ENCODE measurements at places on chromosomes 6 and 20.

DNA sequence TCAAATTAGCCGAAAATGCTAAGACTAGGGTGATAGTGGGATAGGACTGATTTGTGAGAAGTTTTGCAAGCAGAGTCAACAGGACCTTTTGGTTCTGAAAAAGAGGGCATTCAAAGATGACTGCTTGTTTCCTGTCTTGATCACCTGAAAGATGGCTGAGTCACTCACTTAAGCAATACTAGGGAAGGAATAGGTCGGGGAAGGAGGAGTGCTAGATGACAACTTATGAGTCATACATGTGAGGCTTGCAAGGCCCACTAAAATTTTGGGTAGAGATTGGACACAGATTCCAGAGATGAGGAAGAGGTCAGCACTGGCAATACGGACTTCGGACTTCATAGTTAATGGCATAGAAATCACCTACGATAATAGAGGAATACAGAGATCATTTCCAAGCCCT is 89.2 kb downstream of the FAM83B start:
- DNase-seq = no peak

DNA sequence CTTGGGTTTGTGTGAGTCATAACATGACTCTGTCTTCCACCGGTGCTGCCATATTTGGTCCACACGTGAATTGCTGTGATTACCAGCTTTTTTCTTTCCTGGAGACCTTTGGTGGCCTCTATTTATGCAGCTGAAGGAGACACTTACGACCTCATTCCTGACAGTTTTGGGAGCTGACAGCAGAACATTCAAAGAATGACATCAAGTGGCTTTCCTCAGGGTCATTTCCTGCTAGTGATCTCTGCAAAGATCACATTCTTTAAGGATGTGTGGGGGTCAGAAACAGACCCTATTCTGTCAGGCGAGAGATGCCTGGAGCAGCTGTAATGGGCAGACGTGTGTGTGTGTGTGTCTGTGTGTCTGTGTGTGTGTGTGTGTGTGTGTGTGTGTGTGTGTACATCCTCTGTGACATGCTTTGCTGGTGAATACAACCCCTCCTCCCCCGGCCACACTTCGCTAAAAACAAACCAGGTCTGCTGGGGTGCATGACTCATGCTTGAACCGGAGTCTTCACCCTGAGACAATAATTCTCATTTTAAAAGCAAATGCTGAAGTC is 115.6 kb downstream of the TMEM170B start:
- no peak for DNase-seq

DNA sequence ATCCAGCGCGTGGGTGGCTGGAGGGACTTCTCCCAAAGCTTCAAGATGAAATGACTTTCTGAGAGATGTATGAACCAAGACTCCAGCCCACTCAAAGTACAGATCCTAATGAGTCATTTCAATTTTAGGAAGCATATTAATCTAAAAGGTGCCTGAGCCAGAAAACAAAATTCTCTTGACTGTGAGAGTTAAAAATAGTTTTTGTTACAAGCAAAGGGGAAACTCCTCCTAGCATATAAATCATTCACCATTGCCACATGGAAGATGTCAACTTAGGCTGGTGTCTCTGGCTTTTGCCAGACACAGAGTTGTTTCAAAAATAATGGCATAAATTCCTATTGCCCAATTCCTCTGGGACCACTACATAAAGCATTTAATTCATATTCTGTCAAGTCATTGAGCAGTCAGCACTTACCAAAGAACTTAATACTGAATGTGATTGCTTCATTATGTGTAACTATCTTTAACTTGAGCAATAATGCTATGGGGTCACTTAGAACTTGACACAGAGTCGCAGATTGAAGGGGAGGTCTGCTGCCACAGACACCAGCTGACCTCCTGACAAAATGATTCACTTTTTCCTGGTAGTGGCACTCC is 280.6 kb downstream of the SLC35F1 start:
- DNase-seq = no peak

DNA sequence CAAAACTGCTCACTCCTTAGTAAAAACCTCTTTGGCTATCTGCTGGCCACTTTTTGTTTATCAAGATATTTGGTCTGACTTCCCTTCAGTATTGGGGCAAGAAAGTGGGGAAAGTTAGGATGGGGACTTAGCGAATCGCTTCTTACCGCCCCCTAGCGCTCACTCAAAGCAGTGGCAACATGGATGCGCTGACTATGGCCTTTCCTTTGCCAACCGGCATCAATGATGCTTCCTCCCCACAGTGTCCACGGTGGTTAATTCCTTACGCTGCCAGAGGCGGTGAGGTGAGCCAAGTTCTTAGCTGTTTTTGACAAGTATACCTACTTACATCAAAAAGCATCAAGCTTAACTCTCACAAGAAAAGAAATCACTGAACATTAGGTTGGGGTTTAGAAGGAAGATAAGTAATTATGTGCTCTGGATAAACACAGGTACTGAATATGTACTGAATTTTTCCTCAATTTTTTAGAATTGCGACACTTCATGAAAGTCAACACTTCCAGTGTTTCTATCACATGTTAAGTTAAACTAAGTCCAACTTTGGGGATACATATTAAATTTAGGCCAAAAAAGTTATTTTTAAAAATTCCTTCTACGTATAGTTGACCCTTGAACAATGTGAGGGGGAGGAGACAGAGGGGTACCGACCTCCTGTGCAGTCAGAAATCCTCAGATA is 86.7 kb downstream of the GMDS start:
- no peak for DNase-seq

GRCh38 chr6:43773980-43774775 is 4.2 kb downstream of the VEGFA start:
- no peak for DNase-seq

- DNase-seq = no peak
Observed at GRCh38 chr6:101401171-101401570, 7.7 kb downstream of the GRIK2 start.

DNA sequence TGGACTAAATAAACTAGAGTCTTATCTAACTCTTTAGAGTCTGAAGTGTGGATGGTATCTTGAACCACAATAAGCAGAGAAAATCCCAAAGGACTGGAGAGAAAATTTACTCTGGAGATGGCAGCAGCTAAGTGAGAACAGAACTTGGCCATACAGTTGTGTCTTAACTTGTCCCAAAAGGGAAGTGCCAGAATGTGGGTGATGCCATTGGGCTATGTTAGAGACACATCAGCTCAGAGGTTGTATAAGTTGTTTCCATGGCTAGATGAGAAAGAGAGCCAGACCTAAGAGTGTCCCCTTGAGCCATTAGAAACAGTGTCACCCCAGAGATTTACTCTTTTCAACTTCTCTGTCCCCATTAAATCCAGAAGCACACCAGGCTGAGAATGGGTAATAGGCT is 36.2 kb downstream of the FOXO3 start:
- no peak for DNase-seq

DNA sequence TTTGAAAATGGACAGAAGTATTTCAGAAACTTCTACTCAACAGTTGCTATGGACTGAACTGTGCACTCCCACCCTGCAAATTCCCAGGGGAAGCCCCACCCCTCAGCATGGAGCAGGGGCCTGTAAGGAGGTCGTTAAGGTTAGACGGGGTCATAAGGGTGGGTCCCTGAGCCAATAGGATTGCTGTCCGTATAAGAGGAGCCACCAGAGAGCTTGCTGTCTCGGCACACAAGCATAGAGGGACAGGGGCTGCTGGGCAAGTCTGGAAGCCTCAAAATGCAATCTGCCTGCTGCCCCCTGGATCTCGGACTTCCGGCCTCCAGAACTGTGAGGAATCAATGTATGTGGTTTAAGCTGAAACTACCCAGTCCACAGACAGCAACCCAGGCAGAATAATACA is 37.4 kb upstream of the AFDN start:
- DNase-seq = no peak

DNA sequence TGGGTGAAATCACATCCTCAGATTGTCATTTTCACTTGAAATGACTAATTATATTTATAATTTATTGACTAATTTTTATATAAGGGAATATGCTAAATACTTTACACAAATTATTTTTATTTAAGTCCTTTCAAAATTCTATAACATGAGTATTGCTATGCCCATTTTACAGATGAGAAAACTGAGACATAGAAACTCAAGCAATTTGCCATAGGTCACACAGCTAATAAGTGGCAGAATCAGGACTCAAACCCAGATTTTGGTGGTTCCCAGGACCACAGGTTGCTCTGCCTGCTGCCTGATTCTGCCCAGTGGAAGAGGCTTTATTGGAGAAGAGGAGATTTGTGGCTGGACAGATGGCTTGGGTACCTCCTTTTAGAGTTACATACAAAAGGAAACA is 4.9 kb downstream of the ALDH8A1 start:
- no peak for DNase-seq

- no peak for DNase-seq
Observed at GRCh38 chr6:101445527-101445926, 52.0 kb downstream of the GRIK2 start.

GRCh38 chr6:36353411-36353915 is 16.8 kb upstream of the BNIP5 start:
- DNase-seq = no peak

GRCh38 chr20:51562332-51563173 is 20.0 kb upstream of the NFATC2 start:
- no peak for DNase-seq

DNA sequence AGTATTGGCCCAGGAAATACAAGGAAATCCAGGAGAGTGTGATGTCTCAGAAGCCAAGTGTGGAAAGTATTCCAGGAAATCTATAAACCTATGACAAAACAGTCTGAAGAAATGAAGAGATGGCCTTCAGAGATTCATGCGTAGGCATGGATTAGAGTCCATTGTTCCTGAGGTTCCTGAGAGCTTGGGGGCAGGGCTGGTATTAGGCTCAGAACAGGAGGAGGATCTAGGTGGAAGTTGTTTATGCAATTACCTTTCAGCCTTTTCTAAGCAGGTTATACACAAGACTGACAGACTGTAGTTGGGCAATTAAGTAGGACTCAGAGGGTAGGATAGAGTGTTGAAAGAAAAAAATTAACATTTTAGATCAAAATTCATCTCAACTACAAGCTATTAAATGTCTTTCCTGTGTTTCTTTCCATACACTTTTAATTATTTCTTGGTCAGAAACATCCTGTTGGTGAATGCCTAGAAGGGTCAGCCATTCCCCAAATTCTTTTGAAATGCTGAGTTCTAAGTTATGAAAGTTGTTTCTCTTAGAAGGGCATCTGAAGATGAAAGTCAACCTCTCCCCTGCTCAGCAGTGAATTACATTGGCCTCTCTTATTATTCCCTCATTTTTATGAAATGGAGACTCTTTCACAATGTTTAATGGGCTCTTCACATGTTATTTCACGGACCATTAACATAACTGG is 201.2 kb upstream of the MYLIP start:
- DNase-seq = no peak

GRCh38 chr6:149012040-149012545 is 265.3 kb downstream of the UST start:
- DNase-seq = no peak

GRCh38 chr20:10315138-10315537 is 96.5 kb downstream of the SNAP25 start:
- no peak for DNase-seq

DNA sequence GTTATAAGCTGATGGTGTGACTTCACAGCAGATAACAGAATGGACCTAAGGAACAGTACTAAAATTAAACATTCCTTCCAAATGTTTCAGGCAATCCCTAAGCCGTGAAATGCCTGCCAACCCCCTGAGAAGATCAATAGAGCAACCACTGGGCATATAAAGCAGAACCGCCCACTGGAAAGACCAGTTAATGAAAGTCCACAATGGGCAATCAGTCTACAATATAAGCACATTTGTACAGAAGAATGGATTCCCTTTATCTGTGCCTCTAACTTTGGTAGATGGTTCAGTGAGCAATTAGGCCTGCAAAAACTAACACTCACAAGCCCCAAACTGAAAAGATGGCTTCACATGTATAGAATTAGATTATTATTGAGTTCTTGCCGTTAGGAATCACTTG is 286.6 kb downstream of the UBE3D start:
- DNase-seq = no peak

DNA sequence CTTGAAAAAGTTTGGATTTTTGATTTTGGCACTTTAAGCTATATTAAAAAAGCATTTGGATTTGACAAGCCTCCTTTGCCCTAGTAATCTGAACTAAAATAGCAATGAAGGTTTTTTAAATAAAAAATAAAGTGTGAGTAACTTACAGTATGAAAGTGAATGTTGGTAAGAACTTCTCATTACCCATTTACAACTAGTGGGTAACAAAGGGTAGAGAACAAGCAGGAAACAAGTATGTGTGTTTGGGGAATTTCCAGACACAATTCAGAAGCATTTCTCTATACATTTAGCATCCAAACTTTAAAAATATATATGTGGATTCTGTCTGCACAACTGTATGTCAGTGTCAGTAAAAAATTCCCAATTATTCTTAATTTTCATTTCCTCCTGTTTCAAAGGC is 2.9 kb downstream of the TMEM30A start:
- DNase-seq = no peak

DNA sequence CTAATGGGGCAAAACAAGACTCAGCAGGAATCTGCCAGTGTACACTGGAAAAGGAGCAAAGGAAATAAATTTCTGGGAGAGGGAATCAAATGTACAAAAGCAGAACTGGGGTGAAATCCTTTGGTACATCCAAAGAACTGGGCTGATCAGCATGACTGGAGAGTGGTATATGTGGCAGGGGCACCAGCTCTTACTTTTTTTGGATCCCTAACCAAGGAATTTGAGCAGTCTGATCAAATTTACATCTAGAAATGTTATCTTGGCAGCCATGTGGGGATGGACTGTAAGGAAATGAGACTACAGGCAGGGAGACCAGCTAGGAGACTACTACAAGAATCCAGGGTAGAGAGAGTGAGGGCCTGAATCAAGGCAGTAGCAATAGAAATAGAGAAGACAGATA is 1.2 kb upstream of the ZSCAN31 start:
- DNase-seq = no peak

- DNase-seq = no peak
Observed at GRCh38 chr20:57810511-57811373, 100.9 kb upstream of the PMEPA1 start.

- no peak for DNase-seq
Observed at GRCh38 chr6:14871221-14871620, 374.6 kb upstream of the JARID2 start.

DNA sequence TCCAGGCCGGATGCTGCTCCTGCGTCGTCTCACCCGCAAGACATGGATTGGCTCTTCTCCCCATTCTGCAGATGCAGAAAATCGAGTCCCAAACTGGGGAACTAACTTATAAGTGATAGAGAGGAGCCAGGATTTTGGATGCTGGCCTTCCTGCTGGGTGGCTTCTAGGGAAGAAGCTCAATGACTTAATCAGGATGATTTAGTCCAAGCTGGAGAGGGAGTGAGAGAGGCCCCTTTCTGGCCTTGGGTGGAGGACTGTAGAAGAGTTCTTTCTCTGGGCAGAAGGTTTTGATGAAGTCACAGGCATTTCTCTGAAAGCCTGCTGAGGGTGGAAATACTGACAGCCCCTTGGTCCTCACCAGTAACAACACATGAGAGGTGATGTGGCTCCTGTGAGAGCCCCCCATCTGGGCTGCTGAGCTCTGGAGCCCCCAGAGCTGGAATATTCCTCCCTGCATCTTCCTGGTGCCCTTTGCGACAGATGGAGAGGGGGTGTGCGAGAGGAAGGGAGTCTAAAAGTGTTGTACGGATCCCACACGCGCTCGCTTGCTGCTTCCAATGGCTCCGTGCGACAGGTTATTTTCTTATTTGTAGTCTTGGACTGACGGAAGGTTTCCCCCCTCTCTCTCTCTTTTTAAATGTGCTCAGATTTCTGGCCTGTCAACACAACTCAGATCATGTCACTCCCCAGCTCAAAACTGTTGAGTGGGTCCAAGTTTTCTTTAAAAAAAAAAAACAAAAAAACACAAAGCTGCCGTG is 3.5 kb downstream of the SIRPA start:
- no peak for DNase-seq

Data from effector memory CD4-positive, alpha-beta T cell (primary cell).